ENCODE measurements at places on chromosomes 7 and 10.
A peak's percentile ranks its signal among the peaks of the same experiment; 100 is the strongest.

DNA sequence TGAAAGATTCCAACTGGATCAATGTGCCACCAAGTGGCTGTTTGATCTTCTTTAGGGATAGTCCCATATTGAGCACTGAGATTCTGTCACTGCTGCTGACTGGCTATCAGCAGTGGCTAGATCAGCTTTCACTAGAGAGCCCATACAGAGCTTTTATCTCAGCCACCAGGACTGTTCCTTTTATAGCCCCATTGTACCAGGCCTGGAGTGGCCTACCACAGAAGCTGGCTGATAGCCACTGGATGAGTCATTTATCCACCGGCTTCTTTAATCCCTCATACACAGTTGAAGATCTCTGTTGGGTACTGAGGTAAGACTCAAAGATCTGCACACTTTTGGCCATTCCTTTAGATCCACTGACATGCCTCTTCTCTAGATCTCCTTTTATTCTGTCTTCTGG is 1101.1 kb downstream of the SORCS3 start:
- no peak for DNase-seq

DNA sequence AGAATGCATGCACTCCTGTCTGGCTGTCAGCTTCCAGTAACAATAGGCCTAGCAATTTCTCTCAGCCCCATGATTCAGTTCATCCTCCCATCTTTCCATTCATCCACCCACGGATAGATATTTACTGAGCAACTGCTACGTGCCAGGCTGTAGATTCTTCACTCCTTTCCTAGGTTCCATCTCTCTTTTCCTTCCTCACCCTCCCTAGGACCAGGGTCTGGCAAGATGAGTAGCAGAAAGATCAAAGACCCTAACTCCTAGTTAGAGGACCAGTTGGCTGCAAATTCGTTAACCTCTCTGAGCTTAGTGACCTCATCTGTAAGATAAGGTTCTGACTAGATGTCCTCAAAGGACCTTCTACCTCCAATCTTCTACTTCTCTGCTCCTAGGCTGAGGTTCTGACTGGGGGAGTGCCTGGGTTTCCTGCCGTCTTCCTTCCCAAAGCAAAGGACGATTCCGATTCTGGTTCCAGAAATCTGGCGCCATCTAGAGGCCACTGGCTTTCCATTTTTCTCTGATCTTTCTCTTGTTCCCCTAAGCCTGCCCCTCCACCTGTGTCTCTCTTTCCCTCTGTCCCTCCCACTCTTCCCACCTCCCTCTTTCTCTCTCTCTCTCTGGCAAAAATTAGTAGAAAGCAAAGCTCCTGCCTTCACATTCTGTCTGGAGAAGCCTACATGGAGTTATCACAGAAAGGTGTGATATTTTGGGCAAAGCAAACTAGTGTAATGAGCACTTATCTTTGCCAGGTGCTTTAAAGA is 26.2 kb downstream of the TBATA start:
- peak; percentile 21 for DNase-seq

DNA sequence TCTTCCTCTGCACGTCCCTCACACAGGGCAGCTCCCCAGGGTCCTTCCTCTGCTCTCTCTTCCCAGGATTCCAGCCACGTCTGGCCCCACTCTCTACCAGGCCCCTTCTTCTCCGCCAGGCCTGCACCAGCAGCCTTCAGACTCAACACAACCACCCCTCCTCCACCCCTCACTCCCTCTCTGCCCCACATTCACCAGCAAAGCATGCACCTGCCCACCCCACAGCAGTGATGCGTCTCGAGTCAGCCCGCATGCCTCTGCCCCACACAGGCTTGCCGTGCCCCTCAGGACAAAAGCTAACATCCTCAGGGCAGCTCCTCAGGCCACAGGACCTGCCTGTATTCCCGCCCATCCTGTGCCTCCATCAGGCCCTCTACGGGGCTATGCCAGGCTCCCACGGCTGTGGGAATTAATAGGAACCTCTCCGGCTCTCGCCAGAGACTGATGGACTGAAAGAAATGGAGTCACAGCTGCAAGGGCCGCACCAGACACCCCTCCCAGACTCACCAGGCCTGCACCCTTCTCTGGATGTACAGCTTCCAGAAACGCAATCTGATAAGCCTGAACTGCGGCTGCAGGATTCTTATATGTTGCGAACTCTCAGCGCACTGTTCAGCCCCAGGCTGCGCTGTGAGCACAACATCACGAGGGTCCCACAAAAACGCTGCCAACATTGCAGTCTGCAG is 100.1 kb downstream of the CYTH3 start:
- no peak for DNase-seq

DNA sequence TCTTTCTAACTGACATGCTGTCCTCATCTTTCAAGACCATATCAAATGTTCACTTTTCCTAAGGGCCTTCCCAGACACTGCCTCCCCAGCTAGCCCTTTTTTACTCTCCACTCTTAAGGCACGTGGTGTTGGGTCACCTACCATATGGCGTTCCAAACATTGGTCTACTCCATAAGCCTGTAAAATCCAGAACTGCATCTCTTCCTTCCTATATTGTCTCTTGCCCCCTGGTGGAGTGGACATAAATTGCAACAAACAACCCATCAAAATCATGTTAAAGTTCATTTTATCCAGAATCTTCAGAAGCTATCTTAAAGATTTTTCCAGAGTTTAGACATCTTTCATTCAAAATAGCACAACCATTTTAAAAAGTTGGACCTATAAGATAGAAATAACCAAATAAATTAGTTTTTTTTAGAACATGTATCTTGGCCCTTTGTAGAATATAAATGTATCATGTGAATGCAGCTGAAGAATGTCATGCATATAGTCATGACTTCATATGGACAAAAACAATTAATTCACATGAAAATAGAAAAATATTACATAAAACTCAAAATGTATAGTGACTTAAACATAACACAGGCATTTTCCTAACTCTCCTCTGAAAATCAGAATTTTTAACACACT is 180.6 kb upstream of the CHRM2 start:
- DNase-seq, result no peak

DNA sequence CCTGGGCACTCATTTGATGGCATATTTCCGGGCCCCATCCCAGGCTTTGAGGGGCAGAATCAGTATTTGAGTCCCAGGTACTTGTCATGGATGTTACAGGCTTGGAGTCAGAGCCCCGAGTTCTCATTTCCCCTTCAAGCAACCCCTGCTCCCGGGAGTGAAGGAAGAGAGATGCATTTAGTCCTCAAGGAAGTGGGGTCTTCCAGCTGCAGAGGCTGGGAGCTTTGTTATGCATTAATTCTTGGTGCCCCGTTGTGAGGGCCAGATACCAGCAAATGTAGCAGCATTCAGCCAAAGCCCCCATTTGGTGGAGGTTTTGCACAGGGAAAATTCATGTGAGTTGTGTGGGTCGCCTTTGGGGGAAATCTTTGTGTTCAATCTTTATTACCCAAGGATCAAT is 38.7 kb upstream of the TCERG1L start:
- no peak for DNase-seq

- no peak for DNase-seq
Measured at GRCh38 chr10:60428387-60428737, 38.7 kb upstream of the ANK3 start.

- no peak for DNase-seq
Measured at GRCh38 chr7:2376351-2377154, 21.9 kb downstream of the EIF3B start.

- DNase-seq, result no peak
Measured at GRCh38 chr7:4683884-4684565, 1.9 kb downstream of the FOXK1 start.

- DNase-seq, result peak; percentile 66
Measured at GRCh38 chr7:98841179-98841997, 28.4 kb downstream of the TMEM130 start.

DNA sequence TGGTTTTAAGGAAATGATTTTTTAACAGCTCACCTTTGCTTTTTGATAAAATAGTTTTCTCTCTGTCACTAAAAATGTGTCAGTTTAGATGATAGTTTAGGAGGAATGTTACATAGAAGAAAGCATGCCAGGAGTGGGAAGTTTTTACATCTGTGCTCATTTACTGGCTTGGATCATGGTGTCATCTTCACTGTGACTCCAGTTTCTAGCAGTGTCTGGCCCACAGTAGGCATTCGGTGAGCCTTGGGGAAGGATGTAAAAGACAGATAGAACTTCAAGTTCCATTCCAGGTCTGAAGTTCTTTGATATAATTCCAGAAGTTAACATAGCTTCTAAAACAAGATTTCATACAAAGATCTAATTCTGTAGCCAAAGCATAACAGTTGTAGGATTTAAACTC is 259.2 kb downstream of the BICC1 start:
- DNase-seq, result no peak

GRCh38 chr7:17019106-17019505 is 137.3 kb upstream of the AGR3 start:
- DNase-seq, result no peak

GRCh38 chr10:22475651-22476600 is 130.6 kb downstream of the SPAG6 start:
- no peak for DNase-seq

GRCh38 chr10:110426294-110427181 is 71.2 kb upstream of the DUSP5 start:
- DNase-seq, result no peak

DNA sequence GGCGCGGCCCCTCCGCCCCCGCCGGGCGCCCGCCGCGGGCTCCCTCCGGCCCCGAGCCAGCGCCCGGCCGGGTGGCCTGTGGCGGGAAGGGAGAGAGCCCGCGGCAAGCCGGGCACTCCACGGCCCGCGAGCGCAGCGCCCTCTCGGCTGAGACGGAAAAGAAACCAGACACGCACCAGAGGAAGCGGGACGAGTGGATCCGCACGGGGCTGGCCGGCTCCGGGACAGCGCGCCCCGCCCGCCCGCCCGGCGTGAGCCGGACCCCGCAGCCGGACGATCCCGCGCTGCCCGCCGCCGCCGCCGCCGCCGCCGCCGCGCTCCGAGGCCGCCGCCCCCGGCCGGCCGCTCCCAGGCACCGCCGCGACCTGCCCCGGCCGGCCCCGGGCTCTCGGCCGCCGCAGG is 300 bp downstream of the ARHGAP21 start:
- DNase-seq, result no peak

DNA sequence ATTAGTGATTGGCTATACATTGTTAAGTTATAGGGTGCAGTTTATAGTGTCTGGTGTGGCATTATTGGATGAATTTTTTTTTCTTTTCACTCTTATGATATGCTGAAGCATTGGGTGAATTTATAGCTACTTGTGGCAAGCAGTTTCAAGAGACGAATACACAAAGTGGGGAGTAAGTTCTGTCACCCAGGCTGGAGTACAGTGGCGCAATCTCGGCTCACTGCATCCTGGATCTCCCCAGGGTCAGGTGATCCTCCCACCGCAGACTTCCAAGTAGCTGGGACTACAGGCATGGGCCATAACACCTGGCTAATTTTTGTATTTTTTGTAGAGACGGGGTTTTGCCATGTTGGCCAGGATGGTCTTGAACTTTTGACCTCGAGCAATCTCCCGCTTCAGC is 6.3 kb upstream of the SIRT1 start:
- no peak for DNase-seq

DNA sequence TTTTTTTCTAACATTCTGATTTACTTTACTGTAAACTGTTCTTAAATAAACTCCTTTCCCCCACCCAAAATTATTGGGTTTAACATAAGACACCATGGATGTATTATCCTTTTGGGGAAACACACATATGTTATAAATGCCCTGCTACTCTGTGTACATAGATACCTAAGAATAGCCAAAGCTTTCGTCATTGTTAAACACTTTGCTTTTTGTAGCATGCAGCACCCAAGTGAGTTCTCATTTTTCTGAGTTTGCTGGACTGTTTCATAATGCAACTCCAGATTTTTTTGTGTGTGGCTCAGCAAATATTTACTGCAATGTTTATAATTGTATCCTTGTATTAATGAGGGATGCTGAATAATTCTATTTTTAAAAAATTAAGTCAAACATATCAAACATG is 86.9 kb downstream of the VTI1A start:
- DNase-seq, result no peak

DNA sequence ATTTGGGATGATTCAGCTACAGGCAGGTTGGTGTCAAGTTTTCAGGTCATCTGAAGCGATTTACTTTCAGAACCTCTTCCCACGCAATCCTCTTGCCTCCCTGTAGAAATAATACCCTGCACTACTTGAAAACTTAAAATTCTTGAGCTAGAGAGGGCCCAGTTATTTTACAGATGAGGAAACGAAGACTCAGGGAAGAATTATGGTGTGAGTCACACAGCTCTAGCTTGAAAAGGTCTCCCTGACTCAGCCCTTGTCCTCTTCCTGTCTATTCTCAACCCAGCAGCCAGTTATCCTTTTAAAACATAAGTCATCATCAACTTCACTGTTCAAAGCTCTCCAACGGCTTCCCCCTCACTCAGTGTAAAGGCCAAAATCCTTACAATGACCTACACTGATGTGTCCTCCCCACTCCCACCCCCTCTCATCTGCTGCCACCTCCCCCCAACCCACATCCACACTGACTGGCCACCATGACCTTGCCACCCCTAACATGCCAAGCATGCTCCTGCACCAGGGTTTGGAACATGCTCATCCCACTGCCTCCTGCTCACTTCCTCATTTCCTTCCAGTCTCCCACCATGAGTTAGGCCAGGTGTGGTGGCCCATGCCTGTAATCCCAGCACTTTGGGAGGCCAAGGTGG is 3.4 kb downstream of the DNMBP start:
- no peak for DNase-seq

GRCh38 chr7:108000875-108001763 is 1.8 kb downstream of the LAMB1 start:
- DNase-seq, result no peak
